ENCODE measurements at places on chromosomes 6 and 20.

- no peak for DNase-seq
Measured at GRCh38 chr6:163260911-163261310, 153.6 kb upstream of the QKI start.

GRCh38 chr6:127117979-127118297 is 533 bp upstream of the RSPO3 start:
- DNase-seq = no peak

GRCh38 chr6:150322466-150322871 is 46.3 kb upstream of the IYD start:
- DNase-seq = no peak

GRCh38 chr20:21615617-21616080 is 89.8 kb upstream of the PAX1 start:
- DNase-seq = peak; percentile 28

DNA sequence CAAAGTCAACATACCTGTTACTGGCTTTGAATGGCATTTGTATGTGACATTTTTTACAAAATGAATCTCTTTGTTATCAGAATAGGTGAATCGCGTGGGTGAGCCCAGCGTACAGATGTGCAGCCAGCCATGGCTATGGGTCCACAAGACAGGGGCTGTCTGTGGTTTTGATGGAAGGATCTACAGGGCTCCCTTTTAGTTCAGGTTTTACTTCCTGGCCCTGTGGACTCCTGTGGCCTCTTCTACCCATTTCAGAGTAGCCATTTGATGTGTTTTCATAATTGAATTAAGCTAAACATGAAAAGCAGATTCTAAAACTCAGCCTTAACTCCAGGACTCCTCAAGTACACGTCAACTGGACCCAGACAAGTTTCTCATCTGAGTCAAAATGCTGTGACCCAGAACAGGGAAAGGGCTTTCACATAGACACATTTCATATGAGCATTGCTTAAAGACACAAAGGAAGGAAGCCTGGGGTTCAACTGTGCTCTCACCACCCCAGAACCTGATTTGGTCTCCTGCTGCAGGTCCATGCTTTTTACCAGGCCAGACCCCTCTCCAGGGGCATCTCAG is 105.3 kb upstream of the NAA20 start:
- DNase-seq = no peak

DNA sequence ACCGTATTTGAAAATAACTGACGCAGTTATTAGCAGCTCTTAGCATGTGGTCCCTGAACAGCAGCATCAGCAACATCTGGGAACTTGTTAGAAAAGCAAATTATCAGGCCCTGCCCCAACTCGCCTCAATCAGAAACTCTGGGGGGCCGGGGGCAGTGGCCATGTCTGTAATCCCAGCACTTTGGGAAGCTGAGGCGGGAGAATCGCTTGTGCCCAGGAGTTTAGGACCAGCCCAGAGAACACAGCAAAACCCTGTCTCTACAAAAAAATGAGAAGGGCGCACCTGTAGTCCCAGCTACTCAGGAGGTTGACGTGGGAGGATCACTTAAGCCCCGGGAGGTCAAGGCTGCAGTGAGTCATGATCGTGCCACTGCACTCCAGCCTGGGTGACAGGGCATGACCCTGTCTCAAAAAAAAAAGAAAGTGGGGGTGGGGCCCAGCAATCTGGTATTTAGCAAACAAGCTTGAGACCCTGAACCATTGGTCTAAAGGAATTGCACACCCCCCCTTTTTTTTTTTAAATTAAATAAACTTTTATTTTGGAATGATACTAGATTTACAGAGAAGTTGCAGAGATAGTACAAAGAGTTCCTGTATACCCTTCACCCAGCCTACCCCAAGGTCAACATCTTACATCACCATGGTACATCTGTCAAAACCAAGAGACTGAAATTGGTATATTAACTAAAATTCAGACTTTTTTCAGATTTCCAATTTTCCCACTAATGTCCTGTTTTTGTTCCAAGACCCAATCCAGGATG is 6.7 kb downstream of the SRXN1 start:
- peak; percentile 17 for DNase-seq

DNA sequence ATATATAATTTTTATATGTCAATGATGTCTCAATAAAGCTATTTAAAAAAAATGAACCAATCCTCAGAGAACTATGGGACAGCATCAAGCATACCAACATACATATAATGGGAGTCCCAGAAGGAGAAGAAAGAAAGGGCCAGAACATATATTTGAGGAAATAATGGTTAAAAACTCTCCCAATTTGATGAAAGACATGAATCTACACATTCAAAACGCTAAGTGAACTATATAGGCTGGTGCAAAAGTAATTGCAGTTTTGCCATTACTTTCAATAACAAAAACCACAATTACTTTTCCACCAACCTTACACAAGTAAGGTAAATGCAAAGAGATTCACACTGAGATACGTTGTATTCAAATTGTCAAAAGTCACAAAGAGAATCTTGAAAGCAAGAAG is 43.4 kb downstream of the ZNF133 start:
- no peak for DNase-seq

DNA sequence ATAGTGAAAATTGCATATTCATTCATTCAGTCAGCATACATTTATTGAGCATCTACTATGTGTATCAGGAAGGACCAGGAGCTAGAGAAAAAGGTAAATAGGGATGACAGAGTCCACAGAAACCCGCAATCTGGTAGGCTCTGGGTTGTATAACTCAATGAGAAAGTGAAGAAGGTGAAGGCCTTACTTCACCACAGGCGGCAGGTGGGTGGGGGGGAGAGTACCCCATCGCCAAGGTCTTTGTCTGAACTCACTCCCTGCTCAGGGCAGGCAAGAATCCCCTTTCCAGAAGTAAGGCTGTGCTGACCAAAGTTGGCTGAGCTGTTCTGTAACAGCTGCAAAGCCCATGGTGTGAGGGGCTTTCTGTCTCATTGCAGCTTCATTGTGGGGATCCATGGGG is 81.3 kb downstream of the CDH26 start:
- no peak for DNase-seq

GRCh38 chr20:43187476-43188233 is 2.1 kb downstream of the PTPRT start:
- DNase-seq = peak; percentile 78

DNA sequence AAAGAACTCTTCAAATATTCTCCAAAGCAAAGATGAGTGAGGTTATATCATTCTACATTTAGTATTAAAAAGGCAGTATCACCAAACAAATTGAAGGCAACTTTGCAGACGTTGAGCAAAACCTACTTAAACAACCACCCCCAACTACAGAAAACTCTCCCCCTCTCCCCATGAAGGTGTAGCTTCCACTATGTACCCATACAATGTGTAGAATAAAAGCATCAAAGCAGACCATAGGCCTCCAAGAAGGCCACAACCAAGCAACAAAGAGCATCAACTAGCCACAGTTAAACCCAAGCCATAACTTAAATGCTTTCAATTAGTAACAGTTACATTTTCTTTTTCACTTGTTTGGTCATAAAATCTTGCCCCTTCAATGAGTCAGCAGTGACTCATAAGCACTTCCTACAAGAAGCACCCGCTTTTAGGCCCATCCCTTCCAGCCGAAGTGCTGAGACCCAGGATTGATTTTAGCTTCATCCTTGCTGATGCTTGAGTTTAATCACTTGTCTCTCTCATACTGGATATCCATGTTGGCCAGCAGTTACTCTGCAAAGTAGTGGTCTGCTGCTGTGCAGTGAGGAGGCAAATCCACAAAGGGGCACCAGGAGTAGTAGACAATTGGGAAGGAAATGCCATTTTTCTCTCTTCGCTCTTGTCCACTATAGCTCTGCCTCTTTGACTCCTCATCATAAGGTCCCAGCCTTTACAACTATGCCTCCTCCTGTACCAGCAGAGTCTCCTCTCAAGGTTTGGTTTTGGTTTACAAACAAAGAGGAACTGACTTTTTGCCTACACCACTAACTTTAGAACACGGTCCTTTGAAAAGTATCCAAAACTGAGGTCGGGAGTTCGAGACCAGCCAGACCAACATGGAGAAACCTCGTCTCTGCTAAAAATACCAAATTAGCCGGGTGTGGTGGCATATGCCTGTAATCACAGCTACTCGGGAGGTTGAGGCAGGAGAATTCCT is 8.4 kb upstream of the NUP153 start:
- DNase-seq = peak; percentile 67

GRCh38 chr6:37862992-37863391 is 43.5 kb downstream of the ZFAND3 start:
- no peak for DNase-seq

GRCh38 chr6:91860541-91861335 is 1273.9 kb upstream of the MAP3K7 start:
- no peak for DNase-seq

GRCh38 chr20:60210779-60211617 is 252.8 kb downstream of the CDH26 start:
- DNase-seq = peak; percentile 81

DNA sequence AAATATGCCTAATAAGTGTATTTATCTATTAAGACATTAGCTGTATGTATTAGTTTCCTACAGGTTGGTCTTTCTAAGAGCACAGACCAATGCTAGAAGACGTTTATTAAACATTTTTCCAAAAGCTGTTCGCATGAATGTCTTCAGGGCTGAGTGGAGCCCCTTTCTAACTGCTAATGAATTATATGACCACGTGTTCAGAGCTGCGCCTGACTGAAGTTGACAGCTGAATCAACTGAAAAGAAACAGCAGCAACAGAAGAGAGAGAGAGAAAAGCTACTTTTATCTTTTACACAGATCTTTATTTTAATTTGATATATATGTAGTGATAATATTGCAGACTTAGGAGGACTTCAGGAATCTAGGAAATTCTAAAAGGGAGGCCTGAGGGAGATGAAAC is 75.2 kb upstream of the ARID1B start:
- DNase-seq = no peak

DNA sequence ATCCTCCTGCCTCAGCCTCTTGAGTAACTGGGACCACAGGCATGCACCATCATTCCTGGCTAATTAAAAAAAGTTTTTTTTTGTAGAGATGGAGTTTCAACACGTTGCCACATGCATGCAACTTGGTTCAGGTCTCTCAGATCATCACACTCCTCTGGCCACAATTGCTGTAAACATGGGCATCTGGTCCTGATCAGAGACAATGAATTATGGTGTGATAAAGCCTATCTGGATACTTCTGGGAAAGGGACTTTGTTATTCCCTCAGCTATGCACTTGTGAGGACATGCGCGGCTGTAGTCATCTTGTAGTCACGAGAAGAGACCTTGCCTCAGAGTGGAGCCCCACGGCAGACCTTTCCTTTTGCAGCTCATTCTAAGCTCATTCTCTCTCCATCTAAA is 210.9 kb upstream of the ZFP64 start:
- no peak for DNase-seq

DNA sequence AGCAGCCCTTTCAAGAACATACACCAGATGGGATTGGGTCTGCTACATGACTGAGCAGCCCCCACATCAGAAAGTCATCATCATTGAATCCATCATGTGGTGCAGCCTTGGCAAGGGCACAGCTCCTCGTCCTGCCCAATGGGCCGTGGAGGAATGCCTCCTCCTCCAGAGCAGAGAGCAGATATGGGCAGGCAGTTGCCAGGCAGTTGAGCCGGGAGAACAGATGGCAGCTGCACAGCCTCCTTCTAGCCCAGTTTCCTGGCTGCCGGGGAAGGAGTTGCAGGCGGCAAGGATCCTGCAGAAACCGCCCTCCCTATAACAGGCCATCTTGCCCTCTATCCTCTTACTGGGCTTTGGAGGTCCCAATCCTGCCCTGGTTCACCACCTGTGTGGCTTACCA is 11.9 kb upstream of the ZFAND3 start:
- no peak for DNase-seq

DNA sequence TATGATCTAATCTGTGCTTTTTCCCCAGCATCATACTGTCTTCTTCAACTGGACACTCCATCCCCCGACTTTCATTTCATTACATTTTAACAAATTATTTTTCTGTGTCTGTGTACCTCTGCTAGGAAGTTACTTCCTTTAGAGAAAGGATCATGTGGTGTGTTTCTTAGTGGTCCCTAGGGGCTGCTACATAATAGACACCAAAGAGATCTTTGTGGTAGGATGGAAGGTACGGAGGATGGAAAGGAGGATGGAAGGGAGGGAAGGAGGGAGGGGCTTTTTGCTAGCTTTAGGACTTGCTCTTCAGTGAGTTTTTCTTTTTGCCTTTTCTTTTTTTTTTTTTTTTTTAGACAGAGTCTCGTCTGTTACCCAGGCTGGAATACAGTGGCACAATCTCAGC is 95.7 kb downstream of the TNFAIP3 start:
- no peak for DNase-seq

- no peak for DNase-seq
Measured at GRCh38 chr6:24867104-24867703, 68.5 kb upstream of the ARMH2 start.

DNA sequence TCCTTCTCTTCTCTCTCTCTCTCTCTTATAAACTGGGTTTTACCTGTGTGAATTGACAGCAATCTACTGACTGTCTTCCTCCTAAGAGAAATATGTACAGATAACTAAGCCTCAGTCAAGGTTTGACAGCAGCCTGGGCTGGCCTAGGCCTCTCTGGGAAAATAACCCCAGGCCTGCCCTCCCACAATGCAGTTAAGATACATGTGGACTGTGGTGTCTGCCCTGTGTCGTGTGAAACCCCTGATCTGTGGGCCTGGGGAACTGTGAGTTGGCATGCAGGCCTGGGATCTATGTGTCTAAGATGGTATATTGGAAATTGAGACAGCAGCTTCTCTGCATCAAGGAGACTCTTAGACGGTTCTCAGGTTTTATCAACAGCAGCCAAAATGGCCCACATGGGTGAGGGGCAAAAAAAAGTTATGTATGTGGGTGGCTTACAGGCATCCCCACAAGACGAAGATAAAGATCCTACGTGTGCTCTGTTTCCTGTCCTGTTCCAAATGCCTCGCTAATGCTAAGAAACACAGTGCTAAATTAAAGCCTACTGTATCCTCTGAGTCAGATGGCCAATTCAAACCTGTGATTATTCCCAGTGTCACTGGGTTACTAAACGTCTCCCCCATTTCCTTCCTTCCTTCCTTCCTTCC is 19.0 kb downstream of the LRFN2 start:
- no peak for DNase-seq

GRCh38 chr6:138803331-138803730 is 7.4 kb downstream of the ECT2L start:
- no peak for DNase-seq

- DNase-seq = no peak
Measured at GRCh38 chr6:44921798-44922197, 406.3 kb upstream of the RUNX2 start.
